ENCODE measurements at places on chromosomes 13 and 19. TPM values are rescaled to one million over a fixed set of nuclear protein-coding genes. Genes with fewer than 3 reads are reported as not detected.

Gene PTGIR
- total RNA-seq = 8.5 TPM

Gene DCT
- total RNA-seq = 0.26 TPM

- DNase-seq = no peak
- H3K4me3 ChIP-seq = no peak overlapping the region
- peaks cover 3% of the 10 kb centered on the region for H3K4me1 ChIP-seq
- H3K36me3 ChIP-seq = no peaks in the 10 kb centered on the region
- peaks cover 2% of the 10 kb centered on the region for H3K27me3 ChIP-seq
Observed at GRCh38 chr13:101258071-101258470, 158.2 kb downstream of the NALCN start.

DNA sequence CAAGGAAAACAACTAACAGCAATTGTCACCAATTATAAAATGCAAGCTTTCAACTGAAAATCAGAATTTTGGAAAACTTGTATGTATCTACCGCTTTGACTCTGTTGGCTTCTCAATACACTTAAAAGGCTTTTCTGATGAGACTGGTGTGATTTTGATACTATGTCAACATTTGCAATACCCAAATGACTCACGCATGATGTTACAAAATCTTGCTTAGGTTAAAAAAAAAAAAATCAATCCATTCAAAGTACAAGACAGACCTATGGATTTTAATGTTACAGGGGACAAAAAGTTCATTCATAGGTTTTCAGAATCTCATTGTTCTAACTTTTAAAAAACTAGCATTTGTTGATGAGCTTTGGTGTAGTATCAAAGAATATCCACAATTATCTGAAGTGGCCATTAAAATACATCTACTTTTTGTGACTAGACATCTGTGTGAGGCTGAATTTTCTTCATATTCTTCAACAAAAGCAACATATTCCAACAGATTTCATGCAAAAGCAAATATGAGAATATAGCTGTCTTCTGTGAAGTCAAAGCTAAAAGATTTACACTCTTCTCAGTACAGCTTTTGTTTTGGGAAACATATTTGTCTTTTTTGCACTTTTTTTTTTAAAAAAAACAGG, 10.7 kb downstream of the ELF1 start:
- H3K36me3 ChIP-seq = peaks cover 24% of the 10 kb centered on the region
- H3K4me1 ChIP-seq = peaks cover 63% of the 10 kb centered on the region
- H3K4me3 ChIP-seq = peak overlapping the region; percentile 83
- H3K27me3 ChIP-seq = no peaks in the 10 kb centered on the region
- no peak for DNase-seq
